Cortex of kidney (tissue), 1 donor: ENCODE measurements at places on chromosomes 2 and 18.

DNA sequence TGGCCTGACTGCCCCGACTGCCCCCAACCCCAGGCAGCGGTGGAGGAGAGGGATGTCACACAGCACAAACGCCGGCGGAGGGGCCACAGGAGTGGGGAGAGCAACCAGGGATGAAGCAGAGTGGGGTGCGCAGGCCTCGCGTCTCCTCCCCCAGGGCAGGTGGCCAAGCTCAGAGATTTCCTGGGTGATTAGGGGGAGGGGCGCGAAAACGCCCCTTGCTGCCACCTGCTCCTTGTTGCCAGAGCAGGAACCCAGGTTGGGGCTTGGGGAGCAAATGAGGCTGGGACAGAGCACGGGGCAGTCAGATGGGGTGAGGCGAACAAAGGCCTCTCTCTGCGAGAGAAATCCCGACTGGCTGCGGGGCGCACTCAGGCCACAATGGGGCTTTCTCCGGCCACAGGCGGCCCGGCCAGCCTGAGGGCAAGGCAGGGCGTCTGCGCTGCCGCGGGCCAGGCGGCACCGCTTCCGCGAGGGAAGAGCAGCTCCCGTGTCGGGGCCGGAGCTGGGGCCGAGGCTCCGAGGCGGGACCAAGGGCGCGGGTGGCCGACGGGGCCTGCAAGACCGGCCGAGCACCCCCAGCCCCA is 11.5 kb downstream of the TEX44 start:
- DNase-seq: no peak

GRCh38 chr2:73253901-73254300 is 19.8 kb downstream of the CCT7 start:
- DNase-seq: no peak

DNA sequence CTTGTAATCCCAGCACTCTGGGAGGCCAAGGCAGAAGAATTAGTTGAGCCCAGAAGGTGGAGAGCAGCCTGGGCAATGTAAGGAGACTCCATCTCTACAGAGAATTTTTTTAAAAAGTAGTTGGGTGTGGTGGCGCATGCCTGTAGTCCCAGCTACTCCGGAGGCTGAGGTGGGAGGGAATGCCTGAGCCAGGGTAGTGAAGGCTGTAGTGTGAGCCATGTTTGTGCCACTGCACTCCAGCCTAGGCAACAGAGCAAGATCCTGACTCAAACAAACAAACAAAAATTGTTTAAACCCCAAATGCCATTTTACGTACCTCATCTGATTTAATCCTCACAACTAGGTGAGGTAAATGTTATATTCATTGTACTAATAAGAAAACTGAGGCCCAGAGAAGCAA is 38.2 kb downstream of the LPIN2 start:
- no peak for DNase-seq

DNA sequence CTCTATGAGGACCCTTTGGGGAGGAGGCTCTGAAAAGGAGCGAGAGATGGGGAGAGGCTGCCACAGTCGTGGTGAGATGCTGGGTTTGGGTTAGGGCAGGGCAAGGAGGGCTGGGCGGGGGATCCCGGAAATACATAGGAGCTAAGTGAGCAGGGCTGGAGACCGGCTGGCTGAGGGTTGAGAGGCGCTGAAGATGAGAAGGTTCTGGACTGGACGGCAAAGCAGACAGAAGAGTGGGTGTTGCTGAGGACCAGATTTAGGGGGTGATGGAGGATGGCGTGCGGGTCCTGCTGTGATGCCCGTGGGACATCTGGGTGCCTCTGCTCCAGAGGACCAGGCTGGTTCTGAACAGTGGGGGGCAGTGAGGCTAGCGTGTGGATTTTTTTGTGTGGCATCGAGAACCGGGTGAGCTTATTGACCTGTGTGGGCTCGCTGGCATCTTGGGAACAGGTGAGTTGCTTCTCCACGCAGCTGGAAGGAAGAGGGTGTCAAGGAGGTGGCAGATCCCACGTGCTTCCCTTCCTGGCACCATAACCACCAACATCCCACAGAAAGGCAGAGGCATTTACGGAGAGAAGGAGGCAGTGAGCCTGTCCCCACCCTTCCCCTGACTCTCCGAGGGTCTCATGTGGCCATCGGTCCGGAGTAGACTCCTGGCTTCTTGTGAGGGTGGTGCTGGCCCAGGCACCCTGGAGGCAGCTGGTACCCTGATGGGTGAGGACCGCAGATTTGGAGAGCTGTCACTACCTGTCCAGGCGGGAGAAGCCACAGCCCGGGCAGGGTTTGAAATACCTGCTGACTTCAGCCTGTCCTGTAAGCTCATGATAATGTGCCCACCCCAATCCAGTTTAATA is 70.3 kb downstream of the ASB1 start:
- no peak for DNase-seq

- DNase-seq: no peak
Observed at GRCh38 chr18:77949355-77949973, 699.8 kb downstream of the GALR1 start.
